ENCODE measurements at places on chromosomes 12 and 14.
A peak's percentile ranks its signal among the peaks of the same experiment; 100 is the strongest.

- no peak for DNase-seq
Observed at GRCh38 chr14:41899416-41899815, 292.7 kb downstream of the LRFN5 start.

DNA sequence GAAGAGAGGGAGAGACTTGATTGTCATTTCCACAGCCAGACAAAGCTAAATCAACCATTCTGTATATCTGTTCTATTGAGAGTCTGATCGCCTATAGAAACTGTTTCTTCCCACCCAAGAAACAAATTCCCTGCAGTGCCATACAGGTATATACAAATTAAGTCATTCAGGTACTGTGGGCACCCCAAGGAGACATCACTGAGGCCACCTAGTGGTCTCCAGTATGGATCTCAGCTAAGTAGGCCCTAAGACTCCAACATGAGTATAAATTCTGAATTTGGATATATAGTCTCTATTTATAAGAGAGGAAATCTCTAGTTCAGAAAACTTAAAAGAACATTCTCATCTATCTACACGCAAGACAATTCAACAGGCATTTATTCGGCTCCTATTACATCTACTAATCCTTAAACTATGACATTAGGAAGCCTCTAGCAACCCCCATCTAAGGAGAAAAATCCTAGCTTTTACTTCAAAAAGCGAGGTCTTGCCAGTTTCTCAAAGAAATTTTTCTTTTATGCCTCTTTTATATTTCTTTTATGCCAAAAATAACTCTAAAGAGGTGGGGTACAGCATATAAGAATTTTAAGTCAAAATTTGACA, 62.6 kb downstream of the DCAF5 start:
- peak; percentile 30 for DNase-seq

DNA sequence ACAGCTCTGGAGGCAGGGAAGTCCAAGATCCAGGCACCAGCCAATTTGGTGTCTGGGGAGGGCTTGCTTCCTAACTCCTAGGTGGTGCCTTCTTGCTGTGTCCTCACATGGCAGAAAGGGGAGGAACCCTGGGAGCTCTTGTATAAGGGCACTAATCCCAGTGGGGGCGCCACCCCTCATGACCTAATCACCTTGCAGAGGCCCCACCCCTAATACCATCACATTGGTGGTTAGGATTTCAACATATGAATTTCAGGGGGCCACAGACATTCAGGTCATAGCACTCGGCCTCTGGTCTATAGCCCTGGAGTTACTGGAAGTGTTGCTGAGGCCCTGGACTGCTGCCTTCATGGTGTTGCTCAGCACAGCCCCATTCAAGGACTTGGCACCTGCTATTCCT, 14.6 kb downstream of the PSMD9 start:
- DNase-seq, result no peak

DNA sequence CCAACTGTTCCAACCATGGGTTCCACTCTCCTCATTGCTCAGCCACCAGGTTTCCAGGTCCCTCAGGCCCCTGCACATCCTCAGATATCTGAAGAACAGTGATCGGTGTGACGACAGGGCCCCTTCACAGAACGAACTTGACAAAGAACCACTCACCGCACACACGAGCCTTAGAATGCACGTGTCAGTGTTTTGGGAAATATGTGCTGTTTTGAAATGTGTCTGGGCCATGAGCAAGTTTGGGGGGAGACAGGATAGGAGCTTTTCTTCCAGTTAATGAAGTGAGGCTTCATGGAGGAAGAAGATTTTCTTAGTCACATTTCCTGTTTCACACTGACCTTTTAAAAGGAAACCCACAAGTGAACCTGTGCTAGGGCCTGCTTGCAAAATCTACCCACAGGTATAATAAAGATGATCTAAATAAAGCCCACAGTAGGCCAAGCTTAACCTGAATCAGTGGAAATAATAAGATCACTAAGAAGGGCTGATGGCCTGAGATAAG, 58.6 kb downstream of the ZFP36L1 start:
- peak; percentile 17 for DNase-seq

DNA sequence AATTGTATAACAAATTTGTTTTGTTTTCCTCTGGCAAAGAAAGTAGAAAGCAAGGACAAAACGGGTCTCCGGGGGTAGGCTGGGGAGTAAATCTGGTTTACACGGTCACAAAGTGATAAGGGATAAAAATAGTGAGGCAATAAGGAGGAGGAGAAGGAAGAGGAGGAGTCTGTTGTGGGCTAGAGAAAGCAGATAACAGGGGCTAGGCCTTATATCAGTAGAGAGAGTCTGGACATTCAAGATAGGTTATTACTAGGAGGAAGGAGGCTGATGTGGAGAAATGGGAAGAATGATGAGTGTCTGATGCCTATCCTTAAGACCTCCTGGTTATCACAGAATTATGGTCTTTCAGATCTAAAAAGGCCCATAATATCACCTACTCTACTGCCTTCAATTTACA, 83.2 kb upstream of the SSTR1 start:
- DNase-seq, result no peak

- no peak for DNase-seq
Observed at GRCh38 chr12:9143929-9144729, 28.4 kb upstream of the A2M start.

- no peak for DNase-seq
Observed at GRCh38 chr14:93533842-93534241, 103.1 kb downstream of the UNC79 start.

DNA sequence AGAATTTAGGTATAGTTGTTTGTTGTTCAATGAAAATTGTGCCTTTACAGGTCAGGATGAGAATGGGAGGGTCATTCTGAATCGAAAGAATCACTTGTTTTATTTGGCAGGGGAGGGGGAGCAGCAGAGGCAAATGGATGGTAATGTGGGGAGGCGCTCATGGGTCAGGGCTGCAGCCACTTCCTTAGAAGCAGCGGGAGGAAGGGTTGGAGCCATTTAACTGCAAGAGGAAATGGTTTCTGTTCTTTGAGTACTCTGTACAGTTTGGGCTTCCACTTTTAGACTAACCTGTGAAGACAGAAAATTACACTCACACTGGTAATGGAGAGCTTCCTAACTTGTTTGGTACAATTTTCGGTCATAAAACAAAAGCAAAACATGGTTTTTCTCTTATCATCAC, 57.2 kb downstream of the PIWIL1 start:
- no peak for DNase-seq

GRCh38 chr14:71339650-71340415, 432.6 kb downstream of the PCNX1 start:
- no peak for DNase-seq

Measured in naive thymus-derived CD8-positive, alpha-beta T cell (primary cell).